ENCODE measurements at places on chromosomes 11 and 22.

DNA sequence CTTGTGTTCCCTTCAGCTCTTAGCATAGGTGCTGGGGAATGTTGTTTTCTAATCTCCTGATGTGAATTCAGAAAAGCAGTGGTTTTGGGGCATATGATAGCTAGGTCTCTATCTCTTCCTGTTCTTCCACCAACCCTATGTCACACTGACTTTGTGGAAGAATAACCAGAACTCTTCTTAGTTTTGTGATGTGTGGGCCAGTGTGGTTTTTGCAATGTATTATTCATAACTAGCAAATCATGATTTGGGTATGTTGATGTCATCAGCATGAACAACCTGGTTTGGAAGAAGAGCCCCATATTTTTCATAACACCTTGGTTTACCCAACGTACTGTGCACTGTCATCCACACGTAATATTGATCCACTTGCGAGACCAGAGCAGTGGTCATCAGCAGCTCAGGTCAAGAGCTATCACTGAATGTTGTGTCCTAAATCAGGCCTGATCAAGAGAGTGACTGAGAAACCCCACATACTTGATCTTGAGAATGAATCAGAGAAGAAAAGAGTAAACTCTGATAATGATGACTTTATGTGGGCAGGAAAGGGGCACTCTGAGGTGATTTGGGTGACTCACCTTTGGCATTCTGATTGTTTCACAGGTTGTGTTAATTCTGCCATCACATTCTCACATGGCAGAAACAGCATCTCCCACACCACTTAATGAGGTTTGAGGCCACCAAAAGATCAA lies 19.4 kb upstream of the MS4A6E start:
- DNase-seq = no peak

GRCh38 chr11:34105957-34106504 lies 602 bp downstream of the NAT10 start:
- DNase-seq = no peak

DNA sequence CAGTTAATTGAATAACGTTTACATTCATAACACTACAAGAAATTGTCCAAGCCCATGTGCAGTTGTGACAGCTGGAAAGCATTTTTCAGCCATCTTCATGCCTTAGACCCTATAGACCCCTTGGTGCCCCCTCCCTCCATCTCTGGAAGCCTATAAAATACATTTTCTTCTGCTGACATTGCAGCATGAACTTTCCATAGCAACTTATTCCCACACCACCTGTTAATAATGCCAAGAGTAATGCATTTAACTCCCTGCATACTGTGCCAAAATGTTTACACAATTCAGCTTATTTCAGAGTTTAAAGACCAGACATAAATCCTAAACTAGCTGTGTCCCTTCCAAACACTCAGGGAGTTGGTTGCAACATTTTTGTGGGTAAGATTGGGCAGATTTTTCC lies 143.0 kb upstream of the ARHGAP20 start:
- no peak for DNase-seq

GRCh38 chr22:48959496-48959895 lies 868.2 kb downstream of the BRD1 start:
- peak; percentile 23 for DNase-seq

DNA sequence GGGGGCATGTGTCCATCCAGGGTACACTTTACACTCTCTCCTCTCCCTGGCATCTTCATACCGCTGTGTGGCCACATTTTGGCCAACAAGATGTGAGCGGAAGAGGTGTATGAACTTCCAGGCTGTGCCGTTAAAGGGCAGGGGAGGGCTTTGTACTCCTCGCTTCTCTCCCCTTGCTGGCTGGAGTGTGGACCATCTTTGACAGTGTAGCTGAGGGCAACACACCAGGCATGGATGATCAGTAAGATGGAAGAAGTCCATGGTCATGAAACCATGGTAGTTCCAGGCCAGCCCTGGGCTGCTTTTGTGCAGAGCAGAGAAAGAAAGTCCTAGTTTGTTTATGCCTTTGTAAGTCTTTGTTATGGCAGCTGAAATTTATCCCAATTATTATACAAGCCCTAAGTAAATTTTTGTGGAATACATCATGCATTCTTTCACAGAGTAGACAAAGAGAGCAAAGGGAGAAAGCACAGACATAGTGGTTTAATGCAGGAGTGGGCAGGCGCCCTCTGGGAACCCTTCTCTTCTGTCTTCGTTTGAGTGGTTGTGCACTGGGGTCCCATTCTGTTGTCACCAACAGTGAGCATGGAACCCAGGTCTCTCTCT lies 70.4 kb downstream of the FBXO7 start:
- DNase-seq = no peak
